NK-92 treated with Interleukin-12 subunit alpha and Interleukin-12 subunit beta, amount 100 ng/mL, for 24 hours (cell line): ENCODE measurements at places on chromosomes 2 and 18.

DNA sequence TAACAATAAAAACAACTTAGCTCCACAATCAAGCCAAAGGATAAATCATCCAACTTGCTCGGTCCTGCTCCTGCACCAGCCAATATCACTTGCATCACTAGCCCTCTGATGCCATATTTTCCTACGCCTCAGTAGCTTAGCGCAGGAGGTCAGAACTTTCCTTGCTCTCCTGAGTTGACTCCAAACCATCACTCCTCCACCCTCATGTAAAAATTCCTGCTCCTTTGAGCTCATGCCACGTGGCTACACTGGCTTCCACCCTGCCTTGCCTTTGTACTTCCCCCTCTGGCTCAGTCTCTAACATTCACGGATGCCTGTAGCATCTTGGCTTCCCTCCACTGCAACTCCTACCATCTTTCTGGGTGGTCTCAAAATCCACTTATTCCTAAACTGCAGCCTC lies 25.2 kb downstream of the AAK1 start:
- no peak for DNase-seq

- no peak for DNase-seq
These were observed 325.6 kb upstream of the TNP1 start for GRCh38 chr2:217185265-217185995.

DNA sequence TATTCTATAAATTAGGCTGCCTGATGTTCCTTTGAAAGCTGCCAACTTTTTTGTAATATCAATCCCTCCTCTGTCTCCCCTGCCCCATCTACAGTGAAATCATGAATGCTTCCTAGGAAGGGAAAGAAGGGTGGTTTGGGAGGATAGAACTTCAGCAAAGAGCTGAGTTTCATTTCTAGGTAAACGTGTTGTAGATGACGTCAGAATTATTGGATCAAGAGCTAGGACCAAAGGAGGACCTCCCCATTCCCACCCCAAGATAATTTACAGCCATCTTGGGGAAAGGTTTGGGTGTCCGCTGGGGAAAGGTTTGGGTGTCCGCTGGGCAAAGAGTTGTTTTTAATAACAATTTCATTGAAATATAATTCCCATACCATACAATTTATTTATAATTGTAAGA lies 11.2 kb upstream of the ANKRD53 start:
- no peak for DNase-seq

DNA sequence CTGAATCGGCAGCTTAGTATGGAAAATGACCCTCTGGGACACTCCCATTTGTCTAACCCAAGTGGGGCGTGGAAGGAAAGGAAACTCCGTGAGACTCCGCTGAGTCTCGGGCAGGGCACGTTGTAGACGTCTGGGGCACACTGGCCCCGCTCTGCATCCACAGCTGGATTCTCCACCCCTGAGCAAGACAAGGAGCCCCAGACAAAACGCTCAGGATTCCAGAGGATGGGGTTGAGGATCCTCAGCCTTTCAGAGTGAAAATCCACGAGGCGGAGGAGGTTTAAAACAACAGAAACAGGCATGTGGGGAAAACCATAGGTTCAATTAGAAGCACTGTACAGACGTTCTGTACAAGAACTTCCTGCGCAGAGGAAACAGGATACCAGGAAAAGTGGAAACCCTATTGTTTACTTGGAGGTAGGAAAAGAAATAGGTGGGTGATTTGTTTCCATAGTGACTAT lies 124.9 kb upstream of the ZNF236 start:
- DNase-seq: no peak

- DNase-seq: no peak
These were observed 43.9 kb upstream of the FHL2 start for GRCh38 chr2:105442721-105443120.

DNA sequence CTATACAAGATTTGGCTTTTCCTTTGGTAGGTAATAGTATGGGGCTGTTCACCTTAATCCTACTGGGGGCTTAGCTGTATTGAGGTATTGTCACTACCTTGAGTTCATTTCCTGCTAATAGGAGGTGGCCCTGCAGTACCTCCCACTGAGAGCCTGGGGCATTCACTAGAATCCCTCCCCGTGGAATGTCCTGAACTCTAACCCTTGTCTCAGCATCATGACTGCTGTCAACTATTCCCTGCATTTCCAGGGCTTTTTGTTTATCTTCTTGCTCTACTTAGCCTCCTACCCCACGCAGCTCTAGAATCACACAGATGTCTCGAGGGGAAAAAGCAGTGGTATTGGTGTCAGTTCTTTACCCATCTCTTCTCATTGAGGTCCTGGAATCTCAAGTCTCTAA lies 542.3 kb downstream of the METTL4 start:
- DNase-seq: no peak

DNA sequence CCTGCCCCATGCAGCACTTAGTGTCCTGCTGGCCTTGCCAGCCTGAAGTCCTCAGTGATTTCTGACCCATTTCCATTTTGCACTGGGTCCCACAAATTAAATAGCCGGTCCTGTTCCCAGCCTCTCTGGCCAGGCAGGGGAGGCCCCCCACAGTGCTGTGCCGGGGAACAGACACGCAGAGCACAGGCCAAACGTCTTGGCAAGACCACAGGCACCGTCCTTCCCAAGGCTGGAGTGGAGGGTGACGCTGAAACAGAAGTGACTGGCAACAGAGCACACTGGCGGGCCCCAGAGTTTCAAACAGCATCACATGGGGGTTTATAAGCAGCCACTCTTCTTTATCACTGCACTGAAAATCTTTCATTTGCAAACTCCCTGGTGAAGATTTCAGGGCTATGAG lies 52.2 kb downstream of the EDAR start:
- no peak for DNase-seq

DNA sequence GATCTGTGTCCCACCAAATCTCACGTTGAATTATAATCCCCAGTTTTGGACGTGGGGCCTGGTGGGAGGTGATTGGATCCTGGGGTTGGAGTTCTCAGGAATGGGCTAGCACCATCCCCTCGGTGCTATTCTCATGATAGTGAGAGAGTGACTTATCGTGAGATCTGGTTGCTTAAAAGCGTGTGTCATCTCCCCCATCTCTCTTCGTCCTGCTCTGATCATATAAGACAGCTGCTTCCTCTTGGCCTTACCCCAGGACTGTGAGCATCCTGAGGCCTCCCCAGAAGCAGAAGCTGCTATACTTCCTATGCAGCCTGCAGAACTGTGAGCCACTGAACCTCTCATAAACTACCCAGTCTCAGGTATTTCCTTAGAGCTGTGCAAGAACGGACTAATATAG lies 163.7 kb upstream of the NDUFV2 start:
- no peak for DNase-seq

DNA sequence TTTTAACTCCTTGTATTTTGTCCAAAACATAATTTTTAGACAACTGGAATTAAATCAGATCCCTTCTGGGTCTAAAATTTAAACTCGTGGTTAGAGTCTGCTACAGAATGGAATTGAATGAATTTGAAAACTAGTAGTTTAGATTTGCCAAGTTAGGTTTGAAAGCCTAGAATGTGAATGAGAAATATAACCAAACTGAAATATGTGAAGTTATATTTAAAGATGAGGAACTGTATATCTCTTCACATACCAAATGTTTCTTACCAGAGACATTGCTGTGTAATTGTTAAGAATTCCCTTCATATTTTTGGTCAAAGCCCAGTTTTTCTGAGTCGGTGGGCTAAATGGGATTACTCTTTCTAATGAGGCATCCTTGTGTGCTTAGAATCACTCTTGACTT lies 74.2 kb downstream of the LPIN1 start:
- no peak for DNase-seq

DNA sequence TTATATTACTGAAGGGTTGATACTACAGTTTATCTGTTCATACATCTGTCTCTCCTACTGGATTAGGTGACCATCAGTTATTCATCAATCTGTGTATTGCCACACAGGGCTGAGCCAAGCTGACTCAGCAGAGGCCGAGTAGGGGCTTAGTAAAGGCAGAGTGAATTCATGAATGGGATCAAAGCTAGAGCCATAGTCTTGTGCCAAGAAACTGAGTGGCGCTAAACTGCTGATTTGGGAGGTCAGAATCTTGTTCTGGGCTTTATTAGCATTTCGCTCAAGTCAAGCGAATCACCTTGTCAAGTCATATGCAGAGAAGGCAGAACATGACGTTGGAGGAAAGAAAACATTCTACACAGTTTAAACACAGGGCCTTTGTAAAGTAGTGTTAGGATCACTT lies 34.1 kb downstream of the SOCS6 start:
- no peak for DNase-seq

- no peak for DNase-seq
These were observed 27.9 kb upstream of the GREB1 start for GRCh38 chr2:11505652-11506610.

DNA sequence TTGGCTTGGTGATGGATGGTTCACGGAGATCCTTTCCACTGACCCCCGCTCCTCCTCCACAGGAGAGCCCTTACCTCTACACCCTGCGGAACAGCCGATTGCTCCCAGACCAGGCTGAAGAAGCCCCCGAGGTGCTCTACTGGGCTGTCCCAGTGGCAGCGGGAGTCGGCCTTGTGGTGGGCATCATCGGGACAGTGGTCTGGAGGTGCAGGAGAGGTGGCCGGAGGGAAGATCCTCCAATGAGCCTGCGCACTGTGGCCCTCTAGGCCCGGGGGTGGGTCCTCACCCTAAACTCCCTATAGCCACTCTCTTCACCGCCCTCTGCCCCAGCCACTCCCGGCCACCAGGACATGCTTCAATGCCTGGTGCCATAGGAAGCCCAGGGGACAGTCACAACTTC lies 108.8 kb upstream of the PPP1CB start:
- no peak for DNase-seq

GRCh38 chr18:58727776-58728500 lies 56.7 kb downstream of the MALT1 start:
- no peak for DNase-seq

GRCh38 chr18:11119550-11119949 lies 29.8 kb downstream of the PIEZO2 start:
- DNase-seq: no peak

GRCh38 chr2:41923156-41923786 lies 124.5 kb upstream of the PKDCC start:
- no peak for DNase-seq

DNA sequence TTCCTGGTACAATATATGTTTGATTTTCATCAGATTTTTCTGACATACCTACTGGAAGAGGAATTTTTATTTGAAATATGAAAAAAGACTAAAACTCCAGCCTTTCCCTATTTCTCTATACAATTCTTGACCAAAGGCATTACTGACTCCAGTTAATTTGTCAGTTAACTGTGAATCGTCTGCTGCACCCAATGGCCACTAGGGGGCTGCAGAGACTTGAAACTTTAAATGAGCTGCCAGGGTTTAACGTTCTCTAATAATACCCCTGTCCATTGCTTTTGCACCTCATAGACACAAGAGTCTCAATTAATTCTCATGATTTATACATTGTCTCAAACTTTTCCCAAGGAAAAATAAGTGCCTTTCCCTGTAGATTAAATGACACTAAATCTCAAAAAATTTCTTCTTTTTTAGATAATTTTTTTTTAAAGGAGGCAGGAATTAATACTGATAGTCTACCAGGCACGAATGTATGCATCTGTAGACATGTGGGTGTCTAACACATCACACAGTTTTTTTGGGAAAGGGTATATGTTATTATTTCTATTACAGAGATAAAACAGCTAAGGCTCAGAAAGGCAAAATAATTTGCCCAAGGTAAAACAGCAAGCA lies 1.8 kb upstream of the ALK start:
- DNase-seq: peak; percentile 23

GRCh38 chr2:19288291-19288690 lies 70.1 kb downstream of the OSR1 start:
- no peak for DNase-seq

GRCh38 chr2:217945530-217945929 lies 57.3 kb downstream of the TNS1 start:
- no peak for DNase-seq

DNA sequence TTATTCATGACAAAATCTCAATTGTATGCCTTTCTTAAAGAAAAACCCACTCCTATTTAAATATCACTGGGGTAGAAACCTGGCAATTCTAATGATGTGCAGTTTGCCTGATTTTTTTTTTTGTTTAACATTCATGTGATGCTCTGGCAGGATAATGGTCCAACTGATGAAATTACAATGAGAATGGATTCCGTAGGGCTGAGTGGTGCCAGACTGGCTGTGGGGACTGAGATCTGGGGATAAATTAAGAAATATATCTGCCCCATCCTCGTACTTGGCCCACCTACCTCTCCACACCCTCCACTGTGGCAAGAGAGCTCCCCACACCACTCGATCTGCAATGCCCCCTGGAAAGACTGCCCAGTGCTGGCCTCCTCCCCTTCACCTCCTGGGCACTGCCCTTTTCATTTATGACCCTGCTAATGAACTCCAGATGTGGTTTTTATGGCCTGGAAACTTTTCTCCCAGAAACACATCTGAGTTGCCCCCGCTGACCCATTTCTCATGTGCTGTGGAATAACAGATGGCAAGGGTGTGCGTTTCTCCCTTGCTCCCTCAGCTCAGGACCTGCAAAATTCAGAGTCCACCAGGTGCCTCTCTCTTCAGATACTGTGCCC lies 33.0 kb upstream of the RPL37A start:
- no peak for DNase-seq

DNA sequence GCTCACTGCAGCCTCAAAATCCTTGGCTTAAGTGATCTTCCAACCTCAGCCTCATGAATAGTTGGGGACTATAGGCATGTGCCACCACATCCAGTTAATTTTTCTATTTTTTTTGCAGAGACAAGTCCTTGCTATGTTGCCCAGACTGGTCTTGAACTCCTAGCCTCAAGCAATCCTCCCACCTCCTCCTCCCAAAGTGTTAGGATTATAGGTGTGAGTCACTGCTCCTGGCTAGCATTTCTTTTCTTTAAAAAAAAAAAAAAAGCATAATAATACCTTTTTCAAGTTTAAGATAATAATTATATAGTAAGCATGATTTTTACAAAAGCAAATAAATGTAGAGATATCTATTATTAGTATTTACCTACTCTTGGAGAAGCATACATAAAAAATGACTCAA lies 36.1 kb downstream of the PPP4R1 start:
- no peak for DNase-seq

GRCh38 chr2:21423854-21424253 lies 300.1 kb downstream of the TDRD15 start:
- no peak for DNase-seq

DNA sequence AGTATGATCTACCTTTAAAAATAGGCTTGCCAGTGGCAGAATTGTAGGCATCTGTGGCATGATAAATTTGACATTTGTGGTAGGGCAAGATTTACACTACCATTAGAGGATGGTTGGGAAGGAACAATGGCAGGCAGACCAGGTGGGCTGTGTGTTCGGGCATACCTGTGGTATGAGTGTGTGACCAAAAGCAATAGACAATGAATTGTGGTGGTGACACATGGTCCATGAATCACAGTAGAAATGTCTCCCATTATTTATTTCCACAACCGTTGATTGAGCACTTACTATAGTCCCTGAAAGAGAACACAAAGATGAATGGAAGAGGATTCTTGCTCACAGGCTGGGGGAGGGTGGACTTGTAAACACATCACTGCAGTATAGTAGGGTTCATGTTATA lies 29.9 kb upstream of the RUFY4 start:
- DNase-seq: no peak

- no peak for DNase-seq
These were observed 107.0 kb downstream of the RNF144A start for GRCh38 chr2:7024261-7024660.

- peak; percentile 27 for DNase-seq
These were observed 77.4 kb upstream of the ZCCHC2 start for GRCh38 chr18:62445386-62445917.
